NCI-H1436 treated with DMSO at 0.1 percent for 48 hours (cell line): ENCODE measurements at places on chromosomes 1 and 21.

GRCh38 chr1:240415532-240415931 is 196.4 kb downstream of the GREM2 start:
- DNase-seq: no peak

DNA sequence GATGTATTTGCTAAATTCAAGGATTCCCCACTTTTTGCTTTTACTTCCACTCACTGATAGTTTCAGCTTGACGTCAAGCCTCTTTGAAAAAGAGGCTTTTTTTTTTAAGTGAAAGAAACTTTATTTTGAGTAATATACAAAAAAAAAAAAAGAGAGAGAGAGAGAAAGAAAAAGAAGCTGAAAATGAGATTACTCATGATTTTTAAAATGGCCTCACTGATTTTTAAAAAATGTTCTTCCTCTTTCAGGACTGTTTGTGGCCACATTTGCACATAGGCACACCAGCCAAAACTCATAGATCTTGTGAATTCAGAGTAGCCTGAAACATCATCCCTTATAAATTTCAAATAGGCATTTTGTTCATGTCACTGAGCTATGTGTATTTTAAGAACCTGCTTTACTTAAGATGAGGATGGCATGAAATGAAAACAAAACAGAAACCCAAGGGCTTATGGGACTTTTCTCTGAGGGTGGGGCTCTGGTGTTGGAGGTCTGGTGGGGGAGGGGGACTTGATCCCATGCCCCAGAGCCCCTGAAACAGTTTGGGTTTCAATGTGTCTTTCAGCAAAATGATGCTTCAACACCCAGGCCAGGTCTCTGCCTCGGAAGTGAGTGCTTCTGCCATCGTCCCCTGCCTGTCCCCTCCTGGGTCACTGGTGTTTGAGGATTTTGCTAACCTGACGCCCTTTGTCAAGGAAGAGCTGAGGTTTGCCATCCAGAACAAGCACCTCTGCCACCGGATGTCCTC is 6.1 kb downstream of the ATF3 start:
- DNase-seq: no peak

- DNase-seq: no peak
These were observed 9.0 kb downstream of the CFAP298 start for GRCh38 chr21:32603131-32603530.

DNA sequence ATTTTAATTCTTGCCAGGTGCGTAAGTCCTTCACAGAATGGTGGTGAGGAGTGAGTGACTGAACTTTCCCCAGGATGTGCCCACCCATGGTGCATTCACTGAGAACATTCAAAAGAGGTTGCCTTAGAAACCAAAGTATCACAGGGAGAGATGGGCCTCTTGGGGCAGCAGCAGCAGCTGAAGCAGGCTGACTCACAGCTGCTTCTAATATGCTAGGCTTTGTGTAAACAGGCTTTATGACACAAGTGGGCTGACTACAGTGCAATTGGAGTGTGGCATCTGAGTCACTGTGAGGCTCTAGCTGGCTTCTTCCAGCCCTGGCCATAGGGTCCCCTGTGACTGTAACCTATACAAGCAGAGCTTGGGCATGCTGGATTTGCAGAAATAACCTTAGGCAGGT is 12.6 kb downstream of the PIGP start:
- peak; percentile 97 for DNase-seq

GRCh38 chr21:46515109-46515508 is 56.4 kb downstream of the DIP2A start:
- no peak for DNase-seq

- DNase-seq: no peak
These were observed 11.9 kb downstream of the EXTL2 start for GRCh38 chr1:100882698-100883097.

- DNase-seq: no peak
These were observed 31.0 kb downstream of the UMODL1 start for GRCh38 chr21:42102076-42102475.

- no peak for DNase-seq
These were observed 33.6 kb upstream of the ADARB1 start for GRCh38 chr21:45040739-45041138.

DNA sequence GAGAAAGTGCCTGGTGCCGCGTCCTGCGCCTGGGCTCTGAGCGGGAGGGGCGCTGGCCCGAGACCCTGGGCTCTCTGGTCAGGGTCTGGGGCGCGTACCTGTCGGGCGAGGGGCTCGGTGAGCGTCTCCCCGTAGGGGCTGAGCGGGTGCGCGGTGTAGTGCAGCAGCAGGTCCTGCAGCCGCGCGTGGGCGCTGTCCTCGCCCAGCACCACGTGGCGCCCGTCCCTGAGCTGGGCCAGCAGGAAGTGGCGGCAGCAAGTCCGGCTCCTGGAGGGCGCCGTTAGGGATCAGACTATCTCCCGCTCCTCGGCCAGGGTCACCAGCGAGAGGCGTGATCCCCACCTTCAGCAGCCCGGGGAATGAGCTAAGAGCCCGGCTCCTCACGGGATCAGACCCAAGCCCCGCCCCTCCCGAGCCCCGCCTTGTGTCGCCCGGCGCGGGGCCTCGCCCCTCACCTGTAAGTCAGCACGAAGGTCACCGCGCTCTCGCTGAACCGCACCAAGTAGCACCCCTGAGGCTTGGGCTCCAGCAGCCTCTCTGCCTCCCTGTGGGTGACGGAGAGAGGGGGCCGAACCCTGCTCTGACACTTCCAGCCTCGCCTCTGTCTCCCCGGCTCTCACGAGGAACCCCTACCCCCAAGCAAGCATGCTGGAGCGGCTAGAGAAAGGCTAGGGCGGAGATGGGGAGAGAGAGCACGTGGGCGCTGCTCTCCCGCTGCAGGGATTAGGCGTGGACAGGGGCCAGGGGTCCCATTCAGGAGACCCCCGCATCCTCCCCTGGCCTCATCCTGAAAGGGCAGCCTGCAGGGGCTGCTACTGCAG is 2.7 kb downstream of the SH2D2A start:
- DNase-seq: no peak

DNA sequence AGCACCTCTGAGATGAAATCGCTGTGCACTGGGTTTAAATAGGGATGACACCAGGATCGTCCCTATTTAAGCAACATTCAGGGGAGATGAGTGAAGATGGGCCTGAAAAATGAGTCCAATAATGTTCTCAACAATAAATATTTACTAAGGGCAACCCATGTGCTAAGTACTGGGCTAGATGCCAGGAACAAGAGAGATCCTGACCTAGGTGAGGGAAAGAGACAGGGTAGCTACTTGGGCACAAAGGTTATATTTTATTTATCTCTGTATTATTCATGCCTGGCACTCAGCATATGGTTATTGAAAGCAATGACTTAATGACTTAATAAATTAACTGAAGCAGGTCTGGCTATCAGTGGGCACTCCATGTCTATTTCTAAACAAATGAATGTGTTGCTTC is 27.4 kb upstream of the AVPR1B start:
- DNase-seq: no peak

- DNase-seq: no peak
These were observed 5.3 kb downstream of the PTTG1IP start for GRCh38 chr21:44867999-44868700.

GRCh38 chr1:19844731-19845495 is 29.8 kb upstream of the RNF186 start:
- DNase-seq: no peak

GRCh38 chr1:17212487-17213121 is 7.7 kb downstream of the PADI1 start:
- DNase-seq: no peak

- DNase-seq: no peak
These were observed 8.8 kb upstream of the NENF start for GRCh38 chr1:212423879-212424278.

DNA sequence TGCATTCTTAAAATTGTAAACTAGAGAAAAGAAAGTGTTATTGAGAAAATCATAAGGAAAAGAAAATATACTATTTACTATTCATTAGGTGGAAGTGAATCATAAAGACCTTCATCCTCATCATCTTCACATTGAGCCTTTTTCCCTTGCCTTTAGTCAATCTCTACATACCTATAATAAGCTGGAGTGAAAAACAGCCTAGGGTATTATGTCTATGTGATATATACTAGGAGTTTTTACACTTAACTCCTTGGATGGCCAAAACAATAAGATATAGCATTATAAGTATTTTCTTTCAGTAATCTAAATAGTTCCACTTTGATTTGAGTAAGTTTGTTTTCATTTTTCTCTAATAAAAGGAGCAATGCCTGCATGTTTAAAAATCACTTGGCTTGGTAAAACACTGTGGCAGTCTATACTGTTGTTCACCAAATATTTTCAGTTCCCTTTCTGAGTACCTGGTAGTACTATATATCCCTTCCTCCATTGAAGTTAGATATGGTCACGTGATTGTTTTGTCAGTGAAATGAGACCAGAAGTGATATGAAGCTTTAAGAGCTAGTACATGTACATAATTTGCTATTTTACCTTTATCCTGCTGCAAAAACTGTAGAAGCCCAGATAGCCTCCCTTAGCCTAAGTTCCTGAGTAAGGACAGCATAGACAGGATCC is 78.3 kb downstream of the CLEC20A start:
- no peak for DNase-seq

DNA sequence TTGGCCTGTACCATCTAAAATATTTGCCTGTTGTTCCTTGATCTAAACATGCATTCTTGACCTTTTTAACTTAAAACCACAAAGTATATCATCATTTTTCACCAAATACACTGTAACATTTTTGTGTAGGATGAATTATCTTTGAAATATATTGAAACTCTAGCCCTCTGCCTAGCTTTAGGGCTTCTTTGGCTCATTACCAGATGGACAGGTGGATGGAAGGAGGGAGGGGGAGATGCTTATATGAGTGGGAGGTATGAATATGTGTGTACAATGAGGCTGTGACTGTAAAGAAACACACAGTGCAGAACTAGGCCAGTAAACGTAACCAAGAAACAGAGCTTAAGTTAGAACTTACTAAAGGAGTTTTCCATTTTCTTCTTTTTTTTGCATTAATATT is 118.5 kb downstream of the ESRRG start:
- DNase-seq: no peak

DNA sequence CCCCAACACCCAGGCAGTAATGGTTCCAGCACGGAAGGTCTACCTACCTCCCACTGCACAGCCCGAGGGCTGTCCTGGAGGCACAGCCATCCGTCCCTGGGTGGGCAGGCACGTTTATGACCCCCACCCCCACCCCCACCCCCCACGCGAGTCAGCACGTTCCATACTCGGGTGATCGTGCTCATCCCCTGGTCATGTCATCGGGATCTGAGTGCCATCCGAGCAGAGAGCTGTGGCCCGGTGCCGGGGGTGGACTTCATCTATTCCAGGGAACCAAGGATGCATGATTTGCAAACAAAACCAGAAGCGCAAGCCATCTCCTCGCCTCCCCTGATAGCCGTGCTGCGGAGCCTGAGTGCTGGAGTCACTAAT is 1.1 kb downstream of the TSPEAR start:
- no peak for DNase-seq

- DNase-seq: no peak
These were observed 35.7 kb downstream of the SDC3 start for GRCh38 chr1:30872948-30873263.

- DNase-seq: no peak
These were observed 53.2 kb downstream of the FAM78B start for GRCh38 chr1:166113630-166114029.
